ENCODE measurements at places on chromosomes 6 and 20. TPM values are rescaled to one million over a fixed set of nuclear protein-coding genes. Genes with fewer than 3 reads are reported as not detected.

Gene MYT1
- 0.19 TPM for total RNA-seq

Gene ADGRF1
- 2.0 TPM for total RNA-seq

DNA sequence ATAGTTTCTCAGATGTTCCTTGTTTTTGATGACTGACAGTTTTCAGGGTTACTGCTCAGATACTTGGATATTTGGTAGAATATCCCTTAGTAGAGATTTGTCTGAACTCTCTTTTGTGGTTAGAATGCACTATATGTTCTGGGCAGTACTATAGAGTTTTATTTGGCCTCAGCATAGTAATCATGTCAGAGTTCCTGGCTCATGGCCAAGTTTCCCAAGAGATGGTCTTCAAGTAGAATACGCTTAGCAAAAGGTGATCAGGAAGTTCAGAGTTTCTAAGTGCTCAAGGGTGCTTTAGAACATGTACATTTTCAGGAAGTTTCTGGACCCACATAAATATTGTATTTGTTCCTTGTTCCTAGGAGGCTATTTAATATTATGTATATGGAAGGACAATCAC lies 1209.7 kb upstream of the GJE1 start:
- DNase-seq = no peak
- no peaks in the 10 kb centered on the region for H3K27me3 ChIP-seq
- H3K27ac ChIP-seq = no peak overlapping the region
- H3K36me3 ChIP-seq = no peaks in the 10 kb centered on the region

- DNase-seq = no peak
- H3K27me3 ChIP-seq = no peaks in the 10 kb centered on the region
- H3K4me3 ChIP-seq = no peak overlapping the region
- no peak overlapping the region for H3K27ac ChIP-seq
- H3K36me3 ChIP-seq = no peaks in the 10 kb centered on the region
These were observed 55.2 kb downstream of the TIAM2 start for GRCh38 chr6:155050311-155050710.

GRCh38 chr6:126631363-126631762 lies 291.4 kb downstream of the CENPW start:
- H3K27ac ChIP-seq = no peak overlapping the region
- H3K4me3 ChIP-seq = no peak overlapping the region
- DNase-seq = no peak
- H3K4me1 ChIP-seq = no peaks in the 10 kb centered on the region
- no peaks in the 10 kb centered on the region for H3K27me3 ChIP-seq
- H3K36me3 ChIP-seq = no peaks in the 10 kb centered on the region

- H3K27ac ChIP-seq = peak overlapping the region; percentile 78
- H3K27me3 ChIP-seq = no peaks in the 10 kb centered on the region
- no peak for DNase-seq
- peaks cover 16% of the 10 kb centered on the region for H3K4me1 ChIP-seq
- no peaks in the 10 kb centered on the region for H3K36me3 ChIP-seq
- H3K4me3 ChIP-seq = peak overlapping the region; percentile 63
These were observed 1.7 kb downstream of the MICAL1 start for GRCh38 chr6:109453594-109454495.

DNA sequence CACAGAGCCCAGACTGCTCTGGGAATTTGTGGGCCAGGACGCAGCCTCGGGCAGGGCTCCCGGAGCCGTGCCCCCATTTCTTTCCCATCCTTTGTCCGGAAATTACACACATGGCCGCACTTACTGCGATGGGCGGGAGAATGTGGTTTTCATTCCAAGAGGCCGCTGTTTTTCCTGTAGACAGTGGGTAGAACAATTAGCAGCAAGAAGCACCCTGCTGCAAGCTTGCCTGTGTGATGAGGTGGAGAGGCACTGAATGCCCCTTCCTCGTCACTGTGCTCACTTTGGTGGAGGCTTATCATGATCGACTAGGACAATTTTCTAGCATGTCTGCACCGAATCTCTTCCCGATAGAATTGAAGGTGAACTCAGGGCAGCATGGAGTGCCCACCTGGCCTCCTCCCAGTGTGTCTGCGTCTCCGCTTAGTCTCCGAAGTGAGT lies 102.8 kb downstream of the DACT2 start:
- no peaks in the 10 kb centered on the region for H3K36me3 ChIP-seq
- no peak overlapping the region for H3K27ac ChIP-seq
- H3K4me1 ChIP-seq = no peaks in the 10 kb centered on the region
- no peaks in the 10 kb centered on the region for H3K27me3 ChIP-seq
- DNase-seq = no peak
- no peak overlapping the region for H3K4me3 ChIP-seq

- no peaks in the 10 kb centered on the region for H3K27me3 ChIP-seq
- H3K4me3 ChIP-seq = no peak overlapping the region
- no peak for DNase-seq
- H3K27ac ChIP-seq = peak overlapping the region; percentile 86
- peaks cover 7% of the 10 kb centered on the region for H3K4me1 ChIP-seq
These were observed 2.1 kb downstream of the ZC3H12D start for GRCh38 chr6:149482545-149483333.
